ENCODE measurements at places on chromosomes 5 and 9.

DNA sequence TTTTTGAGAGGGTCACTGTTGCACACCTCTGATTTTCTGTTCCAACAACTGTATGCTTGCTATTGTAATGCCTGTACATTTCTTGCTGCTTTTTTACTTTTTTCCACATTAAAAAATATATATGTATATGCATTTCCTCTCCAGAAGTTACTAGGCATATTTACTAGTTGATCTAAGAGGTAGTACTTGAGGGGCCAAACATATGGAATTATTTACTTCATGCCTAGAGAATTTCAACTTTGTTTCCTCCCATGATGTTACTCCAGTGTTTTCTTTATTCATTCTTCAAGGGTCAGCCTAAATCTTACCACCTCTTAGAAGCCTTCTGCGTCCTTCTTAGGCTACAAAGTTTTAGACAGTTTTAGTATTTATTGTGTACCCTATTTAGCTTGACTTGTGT lies 122.7 kb downstream of the NMUR2 start:
- DNase-seq: no peak

- DNase-seq: no peak
Measured at GRCh38 chr9:111852291-111852690, 44.3 kb upstream of the UGCG start.

DNA sequence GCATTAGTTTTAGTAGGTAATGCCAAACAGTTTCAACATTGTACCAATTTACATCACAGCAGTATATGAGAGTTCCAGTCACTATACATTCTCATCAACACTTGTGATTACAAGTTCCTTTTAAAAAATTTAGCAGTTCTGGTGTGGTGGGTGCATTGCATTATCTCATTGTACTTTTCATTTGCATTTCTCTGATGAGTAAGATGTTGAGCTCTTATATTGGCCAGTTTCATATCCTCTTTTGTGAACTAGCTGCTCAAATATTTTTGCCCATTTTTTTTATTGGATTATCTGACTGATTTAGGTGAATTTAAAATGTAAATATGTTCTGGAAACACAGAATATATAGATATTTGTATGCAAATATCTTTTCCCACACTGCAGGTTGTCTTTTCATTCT lies 160.9 kb upstream of the NR3C1 start:
- DNase-seq: no peak

GRCh38 chr5:149089796-149090195 lies 26.9 kb upstream of the SH3TC2 start:
- DNase-seq: no peak

All from NCI-H1417 treated with DMSO at 0.1 percent for 48 hours (cell line).